ENCODE measurements at places on chromosomes 2 and 18.

GRCh38 chr2:227363756-227364155 lies 15.3 kb downstream of the TM4SF20 start:
- no peak for DNase-seq

DNA sequence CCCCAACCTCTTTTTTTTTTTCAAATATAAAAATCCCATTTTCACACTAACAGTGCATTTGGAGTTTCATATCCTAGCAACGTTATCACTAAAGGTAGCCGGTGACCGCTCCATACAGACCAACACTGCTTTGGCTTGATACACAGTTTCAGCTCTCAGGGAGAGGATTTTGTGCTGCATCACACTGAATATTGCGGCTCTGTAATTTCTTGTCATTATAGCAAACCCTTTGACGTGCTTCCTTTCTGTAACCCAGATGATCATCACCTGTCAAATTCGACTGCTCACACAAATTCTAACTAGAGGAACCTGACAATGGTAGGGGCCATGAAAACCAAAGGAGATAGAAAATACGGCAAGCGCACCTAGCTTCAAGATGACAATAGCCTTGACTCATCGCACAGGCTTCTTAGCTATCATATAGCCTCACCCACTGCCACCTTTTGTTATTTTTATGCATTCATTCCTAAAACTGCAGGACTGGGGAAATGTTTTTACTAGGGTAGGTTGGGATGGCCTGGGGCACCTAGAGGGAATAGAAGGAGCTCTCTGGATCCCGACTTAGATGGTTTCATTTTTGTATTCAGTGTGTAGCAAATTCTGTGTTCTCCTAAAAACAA lies 582.9 kb upstream of the PIK3C3 start:
- no peak for DNase-seq

DNA sequence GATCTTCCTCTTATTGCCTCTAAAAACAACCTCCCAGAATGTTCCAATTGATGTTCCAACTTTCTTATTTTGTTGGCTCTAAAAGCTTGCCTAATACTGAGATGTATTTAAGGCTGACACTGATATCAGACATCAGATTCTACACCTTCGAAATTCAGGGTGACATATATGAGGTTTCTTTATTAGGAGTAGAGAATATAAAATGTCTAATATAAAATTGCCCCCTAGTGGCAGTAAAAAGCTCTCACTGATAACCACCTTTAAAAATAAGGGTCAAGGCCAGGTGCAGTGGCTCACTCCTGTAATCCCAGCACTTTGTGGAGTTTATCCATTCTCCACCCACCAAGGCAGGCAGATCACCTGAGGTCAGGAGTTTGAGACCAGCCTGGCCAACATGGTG lies 789.7 kb upstream of the SLC39A10 start:
- DNase-seq: peak; percentile 8

DNA sequence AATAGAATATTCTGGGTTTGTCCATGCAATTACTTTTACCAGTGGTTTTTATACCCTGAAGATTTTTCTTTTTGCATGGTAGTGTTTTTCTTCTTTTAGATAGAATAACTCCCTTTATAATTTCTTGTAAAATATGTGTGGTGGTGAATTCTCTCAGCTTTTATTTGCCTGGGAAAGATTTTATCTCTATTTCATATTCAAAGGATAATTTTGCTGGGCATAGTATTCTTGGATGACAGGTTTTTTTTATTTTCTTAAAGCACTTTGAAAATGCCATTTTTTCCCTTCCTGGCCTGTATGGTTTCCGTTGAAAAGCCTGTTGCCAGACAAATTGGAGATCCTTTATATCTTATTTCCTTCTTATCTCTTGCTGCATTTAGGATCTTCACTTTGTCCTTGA lies 113.5 kb downstream of the MYO3B start:
- DNase-seq: no peak

DNA sequence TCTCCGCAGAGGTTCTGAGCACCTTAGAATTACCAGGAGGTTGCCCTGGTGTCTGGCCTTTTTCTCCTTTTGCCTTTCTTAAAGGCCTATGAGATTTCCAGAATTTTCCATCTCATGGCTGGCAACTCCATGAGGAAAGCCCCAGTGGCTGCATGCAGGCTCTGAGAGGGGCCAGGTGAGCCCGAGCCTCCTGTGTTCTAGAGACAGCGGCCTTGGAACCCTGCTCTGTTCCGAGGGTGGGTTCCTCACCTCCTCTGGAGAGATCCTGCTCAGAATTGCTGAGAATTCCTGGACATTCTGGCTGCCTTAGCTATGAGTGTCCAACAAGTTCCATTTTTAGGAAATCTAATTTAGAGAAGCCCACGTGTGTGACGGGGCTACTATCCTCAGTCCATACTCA lies 35.7 kb upstream of the HPCAL1 start:
- no peak for DNase-seq

DNA sequence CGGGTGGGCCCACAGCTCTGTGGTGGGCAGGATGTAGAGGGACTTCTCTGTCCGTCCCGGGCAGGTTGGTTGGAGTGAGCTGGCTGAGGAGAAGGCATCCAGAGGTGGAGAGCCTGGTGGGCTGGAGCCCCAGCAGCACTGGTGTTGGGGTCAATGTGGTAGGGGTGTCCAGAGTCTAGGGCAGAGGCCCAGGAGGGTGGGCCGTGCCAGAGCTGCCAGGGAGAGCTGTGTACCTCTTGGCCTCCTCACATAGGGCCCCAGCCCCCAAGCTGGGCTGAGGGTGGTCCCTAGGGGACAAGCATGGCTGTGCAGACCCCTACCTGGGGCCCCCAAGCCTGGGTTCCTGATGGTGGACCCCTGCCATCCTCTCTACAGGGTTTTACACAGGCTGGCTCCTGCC lies 16.0 kb downstream of the ANO7 start:
- DNase-seq: no peak

- no peak for DNase-seq
Observed at GRCh38 chr18:25189391-25190185, 162.4 kb downstream of the ZNF521 start.

- no peak for DNase-seq
Observed at GRCh38 chr2:130314377-130314776, 28.3 kb upstream of the IMP4 start.

DNA sequence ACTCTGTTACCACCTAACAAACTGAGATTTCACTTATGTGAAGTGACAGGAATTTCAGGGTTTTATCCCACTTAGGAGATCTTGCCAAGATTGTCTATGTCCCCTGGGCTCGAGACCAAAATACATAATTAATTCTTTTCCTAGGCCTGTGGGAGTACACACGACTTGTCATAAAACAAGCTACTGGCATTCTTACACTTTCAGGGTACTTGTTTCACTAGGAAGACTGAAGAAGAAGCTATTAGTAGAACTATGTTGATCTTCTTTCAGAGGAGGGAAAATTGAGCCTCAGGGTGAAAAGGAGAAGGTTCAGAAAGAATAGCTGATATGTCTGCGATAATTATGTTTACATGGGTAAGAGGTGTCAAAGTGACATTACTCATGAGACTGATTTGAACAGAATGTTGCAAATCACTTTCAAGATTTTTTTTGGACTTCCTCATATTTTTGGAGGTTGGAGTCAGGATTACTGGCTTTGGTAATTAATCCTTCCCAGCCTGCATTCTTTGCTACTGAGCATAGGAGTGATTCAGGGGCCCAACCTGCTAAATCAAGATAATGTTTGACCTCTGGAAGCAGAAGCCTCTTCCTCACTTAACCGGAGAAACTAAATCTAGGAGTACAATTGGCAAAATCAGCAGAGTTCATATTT lies 240.0 kb upstream of the NT5C1B start:
- DNase-seq: peak; percentile 77

DNA sequence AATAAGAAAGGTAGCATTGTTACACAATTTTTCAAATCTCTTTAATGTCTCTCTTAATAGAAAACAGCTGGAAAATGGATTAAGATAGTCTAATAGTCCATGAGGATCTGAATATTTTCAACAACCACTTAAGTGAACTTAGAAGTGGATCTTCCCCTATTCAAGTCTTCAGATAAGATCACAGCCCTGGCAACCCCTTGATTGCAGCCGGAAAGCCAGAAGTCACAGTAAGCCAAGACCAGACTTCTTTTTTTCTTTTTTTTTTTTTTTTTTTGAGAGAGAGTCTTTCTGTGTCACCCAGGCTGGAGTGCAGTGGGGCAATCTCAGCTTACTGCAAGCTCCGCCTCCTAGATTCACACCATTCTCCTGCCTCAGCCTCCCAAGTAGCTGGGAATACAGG lies 18.6 kb upstream of the ZC3H15 start:
- DNase-seq: no peak

DNA sequence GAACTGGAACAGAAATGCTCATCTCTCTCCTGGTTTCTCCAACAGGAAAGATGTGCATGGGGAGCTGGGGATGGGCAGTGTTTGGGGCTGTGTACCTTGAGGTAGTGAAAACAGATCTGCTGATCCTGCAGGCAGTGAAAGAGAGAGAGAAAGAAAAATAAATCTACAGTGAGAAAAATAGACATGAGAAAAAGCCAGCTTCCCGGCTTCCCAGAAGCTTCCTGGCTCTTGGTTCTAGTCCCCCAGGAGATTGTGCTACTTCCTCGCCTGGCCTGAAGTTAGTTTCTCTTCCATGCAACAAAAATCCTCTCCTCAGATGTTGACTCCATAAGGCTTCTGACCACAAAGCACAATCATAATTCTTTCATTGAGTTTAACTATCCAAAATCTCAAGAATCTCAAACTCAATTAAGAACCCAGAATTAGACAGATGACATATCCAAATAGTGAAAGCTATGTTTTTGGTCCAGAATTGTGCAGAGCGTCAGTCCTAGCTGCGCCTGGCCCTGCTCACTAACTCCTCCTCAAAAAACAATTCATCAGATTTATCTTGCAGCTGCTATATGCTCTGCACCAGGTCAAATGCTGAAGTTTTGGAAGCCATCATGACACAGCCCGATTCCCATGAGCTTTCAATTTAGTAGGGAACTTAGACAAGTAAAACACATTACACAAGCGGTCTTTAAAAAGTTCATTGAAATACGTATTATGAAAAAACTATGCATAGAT lies 20.1 kb upstream of the NAB1 start:
- DNase-seq: no peak

DNA sequence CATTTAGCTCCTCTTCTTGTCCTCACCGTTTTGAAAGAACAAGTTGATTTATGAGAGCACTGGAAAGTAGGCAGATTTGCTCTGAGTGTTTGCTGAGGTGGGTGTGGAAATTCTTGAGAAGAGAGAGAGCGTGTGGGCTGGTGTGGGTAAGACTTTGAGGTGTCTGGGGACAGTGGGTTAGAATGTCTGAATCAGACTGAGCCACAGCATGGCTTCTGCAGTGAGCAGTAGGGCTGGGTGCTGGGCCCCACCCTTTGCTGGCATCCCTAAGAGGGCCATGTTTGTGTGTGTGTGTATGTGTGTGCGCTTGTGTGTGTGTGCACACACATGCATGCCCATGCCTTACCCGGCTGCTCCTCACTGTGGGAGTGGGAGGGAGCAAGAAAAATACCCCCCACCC lies 63.7 kb downstream of the COPS8 start:
- DNase-seq: peak; percentile 56

DNA sequence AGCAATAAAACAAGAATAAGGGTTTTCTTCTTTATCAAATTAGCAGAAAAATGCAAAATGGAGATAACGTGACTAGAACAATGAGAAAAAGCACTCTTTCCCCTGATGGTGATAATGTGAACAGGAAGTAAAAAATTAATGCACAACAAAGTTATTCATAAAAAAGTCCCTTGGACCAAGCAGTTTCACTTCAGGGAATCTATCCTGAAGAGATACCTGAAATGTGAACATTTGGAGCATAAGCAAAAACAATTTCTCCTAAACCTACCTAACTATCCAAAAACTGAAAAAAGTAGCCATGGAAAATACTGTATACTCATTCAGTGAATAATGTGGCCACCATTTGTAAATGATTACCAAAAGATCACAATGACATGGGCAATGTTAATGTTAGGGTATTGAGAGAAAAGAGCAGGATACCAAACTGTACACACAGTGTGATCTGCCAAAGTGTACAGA lies 48.7 kb downstream of the TRIP12 start:
- no peak for DNase-seq

GRCh38 chr2:201233192-201233811 lies 27.0 kb upstream of the CASP8 start:
- DNase-seq: no peak
